Colonic mucosa (tissue), 4 donors: ENCODE measurements at places on chromosomes 16 and 17.

DNA sequence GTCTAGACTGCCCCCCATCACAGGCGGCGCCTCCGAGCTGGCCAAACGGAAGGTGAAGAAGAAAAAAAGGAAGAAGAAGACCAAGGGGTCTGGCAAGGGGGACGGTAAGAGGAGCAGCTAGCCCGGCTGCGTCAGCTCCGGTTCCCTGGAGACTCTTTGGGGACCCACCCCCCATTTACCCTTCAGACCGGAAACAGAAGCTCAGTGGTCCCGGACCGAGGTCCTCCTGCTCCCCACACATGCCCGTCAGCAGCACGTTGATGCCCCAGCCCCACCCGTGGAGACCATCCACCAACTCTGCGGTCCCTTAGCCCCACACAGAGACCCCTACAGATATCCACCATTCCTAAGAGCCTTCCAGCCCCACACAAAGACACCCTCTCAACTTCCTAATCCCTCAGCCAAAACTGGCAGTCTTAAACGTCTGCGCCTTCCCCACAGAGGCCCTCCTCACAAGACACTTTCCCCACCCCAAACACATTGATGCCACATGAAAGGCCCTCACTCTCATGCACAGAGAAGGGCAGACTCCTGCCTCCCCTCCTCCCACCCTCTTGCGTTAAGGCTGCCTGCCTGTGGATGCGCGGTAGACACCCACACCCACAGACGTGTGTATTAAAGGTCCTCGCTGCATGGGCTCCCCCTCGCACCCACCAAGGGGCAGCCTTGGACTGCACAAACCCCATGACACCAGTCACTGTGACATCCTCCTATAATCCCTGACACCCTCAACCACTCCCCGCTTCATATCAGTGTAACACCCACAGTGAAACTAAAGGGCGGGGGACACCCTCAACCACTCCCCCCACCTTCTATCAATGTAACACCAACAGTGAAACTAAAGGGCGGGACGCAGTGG is 58.2 kb upstream of the RPH3AL start:
- no peaks in the 10 kb centered on the region for H3K36me3 ChIP-seq
- no peaks in the 10 kb centered on the region for H3K27me3 ChIP-seq
- DNase-seq = no peak
- peak overlapping the region; percentile 96 for H3K4me3 ChIP-seq

- H3K27ac ChIP-seq = no peak overlapping the region
- H3K4me1 ChIP-seq = no peaks in the 10 kb centered on the region
- no peak overlapping the region for H3K4me3 ChIP-seq
Observed at GRCh38 chr17:13474073-13474800, 127.5 kb downstream of the HS3ST3A1 start.

DNA sequence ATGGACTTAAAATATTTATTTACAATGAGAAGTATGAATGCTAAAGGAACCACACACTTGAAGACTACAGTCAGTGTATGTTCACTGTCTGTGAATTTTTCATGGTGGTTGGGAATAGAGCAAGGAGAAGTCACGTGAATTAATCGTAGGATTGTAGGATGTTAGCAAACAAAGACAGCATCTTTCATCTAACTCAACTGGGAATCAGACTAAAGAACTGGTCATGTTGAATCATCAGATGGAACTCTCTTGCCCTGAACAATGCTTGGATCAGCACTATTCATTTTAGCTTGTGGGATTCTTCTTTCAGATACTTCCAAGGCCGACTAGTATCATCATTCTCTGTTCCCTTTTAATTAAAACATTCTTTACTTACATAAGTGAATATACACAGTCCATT is 18.1 kb downstream of the KCNJ2 start:
- no peak for DNase-seq
- H3K27me3 ChIP-seq = no peaks in the 10 kb centered on the region
- no peak overlapping the region for H3K4me3 ChIP-seq
- H3K27ac ChIP-seq = no peak overlapping the region
- no peaks in the 10 kb centered on the region for H3K36me3 ChIP-seq

DNA sequence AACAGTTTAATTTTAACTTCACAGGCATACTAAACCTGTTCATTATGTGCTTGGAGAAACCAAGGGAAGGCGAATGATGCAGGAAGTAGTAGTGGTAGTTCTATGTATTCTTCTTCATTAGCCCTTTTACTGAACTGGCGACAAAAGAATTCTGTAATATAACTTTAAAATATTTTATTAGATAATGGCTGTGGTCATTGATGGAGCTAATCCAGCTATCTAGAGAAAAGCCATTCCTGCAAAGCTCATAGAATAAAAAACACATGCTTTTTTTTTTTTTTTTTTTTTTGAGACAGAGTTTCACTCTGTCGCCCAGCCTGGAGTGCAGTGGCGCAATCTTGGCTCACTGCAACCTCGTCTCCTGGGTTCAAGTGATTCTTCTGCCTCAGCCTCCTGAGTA is 23.5 kb downstream of the TANC2 start:
- no peaks in the 10 kb centered on the region for H3K36me3 ChIP-seq
- H3K27me3 ChIP-seq = no peaks in the 10 kb centered on the region
- DNase-seq = no peak
- no peak overlapping the region for H3K27ac ChIP-seq

DNA sequence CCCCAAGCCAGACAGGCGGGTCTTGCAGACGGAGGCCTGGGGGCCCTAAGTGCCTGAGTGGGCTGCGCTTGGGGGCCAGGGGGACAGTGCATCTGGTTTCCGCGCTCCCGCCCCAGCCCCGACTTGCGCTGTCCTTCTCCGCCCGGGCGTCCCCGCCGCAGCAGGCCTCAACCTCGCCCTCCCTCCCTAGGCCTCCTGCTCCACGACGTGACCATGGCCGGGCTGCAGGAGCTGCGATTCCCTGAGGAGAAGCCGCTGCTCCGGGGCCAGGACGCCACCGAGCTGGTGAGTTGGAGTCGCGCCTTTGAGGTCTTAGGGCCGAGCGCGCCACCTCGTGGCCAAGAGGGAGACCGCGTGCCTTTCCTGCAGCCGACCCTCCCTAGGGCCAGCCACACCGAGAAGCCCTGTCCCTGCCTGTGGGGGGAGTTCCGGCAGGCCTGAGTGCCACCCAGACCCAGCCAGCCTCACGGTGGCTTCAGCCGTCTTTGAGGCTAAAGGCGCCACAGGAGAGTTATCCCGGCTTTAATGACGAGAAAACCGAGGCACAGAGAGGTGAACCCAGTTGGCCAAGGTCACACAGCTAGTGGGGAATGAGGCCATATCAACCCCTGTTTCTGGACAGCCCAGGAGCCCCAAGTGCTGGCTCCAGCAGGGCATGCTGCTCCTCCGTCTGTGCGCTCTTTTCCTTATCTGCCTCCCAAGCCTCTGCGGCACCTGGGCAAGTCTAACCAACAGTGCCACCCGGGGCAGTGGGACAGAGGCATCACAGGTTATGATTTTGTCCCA is 12.2 kb upstream of the NDRG4 start:
- peak; percentile 76 for DNase-seq
- no peaks in the 10 kb centered on the region for H3K27me3 ChIP-seq
- H3K4me1 ChIP-seq = no peaks in the 10 kb centered on the region
- no peak overlapping the region for H3K4me3 ChIP-seq

- no peaks in the 10 kb centered on the region for H3K36me3 ChIP-seq
- H3K27me3 ChIP-seq = no peaks in the 10 kb centered on the region
- H3K4me3 ChIP-seq = no peak overlapping the region
- peaks cover 12% of the 10 kb centered on the region for H3K4me1 ChIP-seq
- DNase-seq = no peak
- H3K27ac ChIP-seq = peak overlapping the region; percentile 9
Observed at GRCh38 chr17:17712268-17712924, 31.1 kb downstream of the RAI1 start.

DNA sequence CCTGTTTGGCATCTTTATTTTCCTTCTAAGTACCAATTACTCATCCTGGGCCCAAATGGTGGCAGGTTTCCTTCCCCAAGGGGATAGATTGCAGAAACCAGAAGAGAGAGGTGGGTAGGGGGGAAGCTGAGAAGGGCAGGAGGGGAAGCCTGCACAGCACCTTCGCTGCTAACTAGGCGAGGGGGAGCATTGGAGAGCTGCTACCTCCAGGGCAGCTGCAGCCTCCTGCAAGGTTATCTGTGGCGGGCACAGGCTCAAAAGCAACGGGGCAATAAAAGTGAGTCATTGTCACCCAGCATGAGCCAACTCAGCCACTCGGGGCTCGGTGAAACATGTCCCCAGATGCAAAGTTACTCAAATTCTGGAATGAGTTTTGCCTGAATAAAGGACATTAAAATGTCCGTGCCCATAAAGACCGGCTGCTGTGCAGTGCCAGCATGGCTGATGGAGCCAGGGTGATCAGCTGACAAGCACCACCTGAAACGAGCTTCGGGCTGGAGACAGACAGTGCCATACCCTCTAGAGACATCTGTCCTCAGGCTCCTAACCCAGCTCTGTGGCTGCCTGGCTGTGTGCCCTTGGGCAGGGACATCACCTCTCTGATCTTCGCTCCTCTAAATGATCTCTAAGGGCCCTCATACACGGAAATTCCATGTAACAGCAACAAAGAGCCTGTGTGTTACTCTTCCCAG is 68.1 kb upstream of the GRIN2A start:
- H3K4me3 ChIP-seq = no peak overlapping the region
- no peaks in the 10 kb centered on the region for H3K27me3 ChIP-seq
- no peaks in the 10 kb centered on the region for H3K4me1 ChIP-seq
- no peaks in the 10 kb centered on the region for H3K36me3 ChIP-seq

GRCh38 chr17:40702271-40702670 is 1.3 kb downstream of the KRT24 start:
- H3K4me1 ChIP-seq = no peaks in the 10 kb centered on the region
- no peak overlapping the region for H3K4me3 ChIP-seq
- no peaks in the 10 kb centered on the region for H3K27me3 ChIP-seq
- no peaks in the 10 kb centered on the region for H3K36me3 ChIP-seq

DNA sequence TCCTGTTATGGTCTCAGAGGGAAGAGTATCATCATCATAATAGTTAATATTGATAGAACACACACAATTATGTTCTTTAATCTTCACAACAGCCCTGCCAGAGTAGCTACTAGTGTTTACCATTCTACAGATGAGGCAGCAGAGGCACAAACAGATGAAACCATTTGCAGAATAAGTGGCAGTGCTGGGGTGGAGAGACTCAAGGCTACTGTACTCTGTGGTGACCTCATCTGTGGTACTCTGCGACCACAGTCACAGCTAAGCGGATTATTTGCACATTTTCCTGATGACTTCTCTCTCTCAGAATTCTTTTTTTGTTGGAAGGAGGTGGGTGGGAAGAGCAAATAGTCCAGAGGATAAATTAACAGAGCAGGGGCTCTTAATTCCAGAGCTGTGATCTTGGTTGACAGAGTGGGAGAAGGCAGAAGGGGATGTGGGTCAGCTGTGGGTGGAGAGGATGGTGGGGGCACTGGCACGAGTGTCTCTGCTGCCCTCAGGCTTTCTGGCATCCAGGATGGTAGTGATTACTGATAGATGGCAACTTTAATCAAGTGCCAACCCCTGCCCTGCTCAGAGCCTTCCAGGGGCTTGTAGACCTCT is 41.8 kb downstream of the MRM1 start:
- peaks cover 22% of the 10 kb centered on the region for H3K27me3 ChIP-seq
- no peak for DNase-seq
- peaks cover 6% of the 10 kb centered on the region for H3K4me1 ChIP-seq

DNA sequence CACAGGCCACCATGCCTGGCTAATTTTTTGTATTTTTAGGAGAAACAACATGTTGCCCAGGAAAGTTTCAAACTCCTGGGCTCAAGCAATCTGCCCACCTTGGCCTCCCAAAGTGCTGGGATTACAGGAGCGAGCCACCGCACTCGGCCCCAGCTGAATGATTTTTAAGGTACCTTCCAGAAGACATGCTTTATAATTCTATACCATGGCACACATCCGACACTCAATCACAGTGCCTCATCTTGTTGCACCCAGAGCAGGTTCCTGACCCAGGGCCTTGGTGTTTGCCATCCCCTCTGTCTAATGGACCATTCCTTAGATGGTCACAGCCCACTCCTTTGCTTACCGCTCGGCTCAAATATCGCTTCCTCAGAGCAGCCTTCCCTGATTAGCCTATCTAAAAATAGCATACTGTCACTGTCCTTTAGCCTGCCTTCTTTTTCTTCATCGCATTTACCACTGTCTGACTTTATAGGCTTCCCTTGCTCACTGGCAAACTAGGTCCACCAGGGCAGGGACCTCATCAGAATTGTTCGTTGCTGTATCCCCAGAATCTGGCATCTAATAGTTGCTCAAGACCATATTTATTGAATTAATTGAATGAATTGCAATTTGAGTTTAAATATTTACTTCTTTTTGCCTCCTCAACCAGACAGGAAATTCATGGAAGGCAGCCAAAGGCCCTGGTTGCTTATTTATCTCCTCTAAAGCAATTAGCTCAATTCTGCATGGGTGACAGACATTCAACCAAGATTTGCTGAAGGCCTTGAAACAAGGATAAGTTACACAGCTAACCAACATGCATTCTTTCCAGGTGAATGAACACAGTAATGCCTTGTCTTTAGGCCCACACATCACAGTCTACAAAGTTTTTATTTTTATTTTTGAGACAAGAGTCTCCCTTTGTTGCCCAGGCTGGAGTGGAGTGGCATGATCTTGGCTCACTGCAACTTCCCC is 6.3 kb upstream of the TENT4B start:
- H3K27ac ChIP-seq = no peak overlapping the region
- no peak overlapping the region for H3K4me3 ChIP-seq
- no peaks in the 10 kb centered on the region for H3K36me3 ChIP-seq
- DNase-seq = no peak
- H3K4me1 ChIP-seq = no peaks in the 10 kb centered on the region
- no peaks in the 10 kb centered on the region for H3K27me3 ChIP-seq

DNA sequence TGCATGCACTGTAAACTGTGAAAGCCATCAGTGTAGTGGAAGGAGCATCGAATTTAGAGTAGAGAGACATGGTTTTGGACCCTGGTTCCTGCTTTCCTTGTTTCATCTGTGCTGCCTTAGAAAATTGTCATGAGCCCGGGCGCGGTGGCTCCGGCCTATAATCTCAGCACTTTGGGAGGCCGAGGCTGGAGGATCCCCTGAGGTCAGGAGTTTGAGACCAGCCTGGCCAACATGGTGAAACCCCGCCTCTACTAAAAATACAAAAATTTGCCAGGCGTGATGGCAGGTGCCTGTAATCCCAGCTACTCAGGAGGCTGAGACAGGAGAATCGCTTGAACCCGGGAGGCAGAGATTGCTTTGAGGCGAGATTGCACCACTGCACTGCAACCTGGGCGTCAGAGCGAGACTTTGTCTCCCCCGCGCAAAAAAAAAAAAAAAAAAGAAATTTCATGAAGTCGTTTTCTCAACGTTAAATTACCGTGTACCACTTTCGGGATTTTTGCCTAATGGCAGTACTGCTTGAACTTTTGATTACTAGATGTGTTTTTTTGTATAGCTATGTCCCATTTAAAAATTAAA is 912 bp downstream of the COQ7 start:
- peak overlapping the region; percentile 97 for H3K27ac ChIP-seq
- peak overlapping the region; percentile 58 for H3K4me3 ChIP-seq
- DNase-seq = no peak
- no peaks in the 10 kb centered on the region for H3K27me3 ChIP-seq
- no peaks in the 10 kb centered on the region for H3K4me1 ChIP-seq
